Progenitor cell of endocrine pancreas (in vitro differentiated cells): ENCODE measurements at places on chromosomes 3 and 15.

GRCh38 chr15:81752546-81752942 is 293.3 kb downstream of the MEX3B start:
- DNase-seq = no peak

GRCh38 chr3:139378587-139379241 is 10.7 kb downstream of the COPB2 start:
- DNase-seq = no peak

GRCh38 chr15:55954862-55955605 is 38.4 kb downstream of the NEDD4 start:
- DNase-seq = no peak

- no peak for DNase-seq
These were observed 53.0 kb downstream of the SUCLG2 start for GRCh38 chr3:67601385-67601784.

DNA sequence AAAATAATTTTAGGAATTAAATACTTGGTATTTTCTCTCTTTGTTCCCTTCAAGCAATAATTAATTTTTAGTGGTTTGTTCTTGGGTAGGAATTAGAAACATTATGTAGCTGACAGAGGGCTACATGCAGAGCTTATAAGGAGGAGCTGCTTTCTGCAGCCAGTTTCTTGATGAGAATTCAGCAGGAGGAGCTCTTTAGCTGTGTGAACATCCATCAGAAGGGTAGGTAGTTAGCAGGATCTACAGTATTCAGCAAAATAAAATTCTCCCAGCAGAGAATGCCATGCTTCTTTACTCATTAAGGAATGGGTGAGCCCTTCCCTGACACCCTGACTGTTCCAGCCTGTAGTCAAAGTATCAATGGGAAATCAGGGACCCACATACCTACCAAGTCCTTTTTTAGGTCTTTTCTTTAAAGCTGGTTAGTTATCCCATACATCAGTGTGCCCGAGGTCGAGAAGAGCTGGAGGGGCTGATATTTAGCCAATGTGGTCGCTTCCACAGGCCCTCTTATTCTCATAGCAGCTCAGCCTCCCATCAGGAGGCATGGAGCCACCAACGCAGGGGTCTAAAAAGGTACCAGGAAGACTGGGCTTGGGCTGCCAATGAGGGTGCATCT is 54.0 kb downstream of the KCNAB1 start:
- DNase-seq = no peak

DNA sequence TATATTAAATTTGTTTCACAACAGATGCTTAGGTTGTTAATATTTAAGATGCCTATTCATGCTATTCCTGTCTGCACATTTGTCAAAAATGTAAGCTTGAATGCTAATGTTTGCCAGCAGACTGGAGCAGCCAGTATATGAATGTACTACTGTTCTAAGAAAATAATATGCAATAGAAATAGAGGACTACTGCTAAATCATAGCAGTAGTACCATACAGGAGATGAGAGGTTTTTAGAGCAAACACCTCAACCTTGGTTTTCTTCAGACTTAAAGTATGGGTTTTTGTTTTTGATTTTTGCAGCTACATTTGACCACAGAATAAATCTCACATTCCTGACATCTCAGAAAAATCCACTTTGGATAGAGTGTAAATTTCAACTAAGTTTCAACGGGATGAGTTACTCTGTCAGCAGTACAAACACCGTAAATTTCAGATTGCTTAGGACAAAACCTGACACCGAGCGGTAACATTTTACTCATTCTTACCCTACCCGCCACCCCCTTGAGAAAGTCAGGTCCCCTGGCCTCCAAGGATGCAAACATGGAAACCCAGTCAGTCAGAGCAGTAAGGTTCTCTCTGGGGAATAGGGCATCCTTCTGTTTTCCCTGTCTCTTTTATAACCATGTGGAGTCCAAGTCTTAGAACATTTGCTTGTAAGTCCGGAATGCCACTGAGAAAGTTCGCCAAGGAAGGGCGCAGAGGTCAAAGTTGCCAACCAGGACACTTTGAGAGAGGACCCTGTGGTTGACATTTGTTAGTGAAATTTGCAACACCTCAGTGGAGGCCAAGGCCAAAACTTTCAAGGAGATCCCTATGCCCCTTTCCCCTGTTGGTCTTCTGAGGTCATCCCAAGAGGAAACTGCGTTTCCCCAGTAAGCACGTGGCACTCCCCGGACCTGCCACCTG is 17.9 kb upstream of the SATB1 start:
- DNase-seq = no peak

DNA sequence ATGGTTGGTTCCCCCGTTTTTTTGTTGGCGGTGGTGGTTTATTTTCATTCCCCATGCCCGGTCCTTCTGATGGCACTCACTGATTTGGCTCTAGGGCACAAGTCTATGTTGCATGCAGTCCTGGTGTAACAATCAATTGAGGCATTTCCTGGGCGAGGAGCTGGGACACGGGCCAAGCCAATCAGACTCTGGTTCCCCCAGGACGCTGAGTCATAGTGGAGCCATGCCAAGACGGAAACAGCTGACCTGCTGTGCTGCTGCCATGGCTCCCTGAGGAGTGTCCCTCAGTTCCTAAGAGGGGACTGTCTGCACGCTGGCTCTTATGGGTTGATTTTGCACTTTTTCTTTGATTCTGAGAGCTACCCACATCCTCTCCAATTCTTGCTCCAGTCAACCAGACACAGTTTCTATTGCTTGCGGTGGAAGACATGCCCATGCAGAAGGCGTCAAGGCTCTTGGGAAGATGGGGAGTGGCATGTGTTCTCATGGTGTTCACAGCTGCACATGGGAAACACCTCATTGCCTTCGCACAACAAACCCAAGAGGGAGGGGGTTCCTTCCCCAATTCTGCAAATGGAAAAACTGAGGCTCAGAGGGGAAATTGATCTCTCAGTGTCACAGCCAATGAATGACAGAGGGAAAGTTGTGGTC is 28.3 kb upstream of the ALDH1L1 start:
- no peak for DNase-seq

GRCh38 chr3:187916072-187916471 is 170.8 kb upstream of the BCL6 start:
- no peak for DNase-seq

GRCh38 chr15:61880084-61880483 is 180.2 kb downstream of the VPS13C start:
- no peak for DNase-seq

GRCh38 chr3:23743141-23743784 is 62.5 kb upstream of the UBE2E1 start:
- no peak for DNase-seq

GRCh38 chr3:160874736-160875135 is 118.7 kb downstream of the PPM1L start:
- DNase-seq = no peak
